ENCODE measurements at places on chromosomes 16 and 17. TPM values are rescaled to one million over a fixed set of nuclear protein-coding genes. Genes with fewer than 3 reads are reported as not detected.

DNA sequence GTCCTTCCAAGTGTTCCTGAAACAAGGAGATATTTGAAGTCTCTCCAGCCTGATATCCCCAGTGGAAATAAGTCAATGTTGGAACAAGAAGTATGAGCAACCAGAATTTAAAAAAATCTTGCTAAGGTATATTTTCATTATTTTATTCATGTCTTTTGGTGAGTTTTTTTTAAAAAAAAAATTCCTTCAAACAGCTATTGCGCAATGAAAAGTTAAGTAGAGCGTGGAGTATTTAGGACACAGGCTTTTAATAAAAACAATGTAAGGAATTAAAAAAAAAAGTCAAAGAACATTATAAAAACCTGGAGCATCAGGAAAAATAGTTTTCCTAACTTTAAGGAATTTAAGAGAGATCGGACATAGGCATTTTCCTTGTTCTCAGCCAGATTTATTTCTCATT, 940.4 kb downstream of the KCNJ2 start:
- DNase-seq: no peak

DNA sequence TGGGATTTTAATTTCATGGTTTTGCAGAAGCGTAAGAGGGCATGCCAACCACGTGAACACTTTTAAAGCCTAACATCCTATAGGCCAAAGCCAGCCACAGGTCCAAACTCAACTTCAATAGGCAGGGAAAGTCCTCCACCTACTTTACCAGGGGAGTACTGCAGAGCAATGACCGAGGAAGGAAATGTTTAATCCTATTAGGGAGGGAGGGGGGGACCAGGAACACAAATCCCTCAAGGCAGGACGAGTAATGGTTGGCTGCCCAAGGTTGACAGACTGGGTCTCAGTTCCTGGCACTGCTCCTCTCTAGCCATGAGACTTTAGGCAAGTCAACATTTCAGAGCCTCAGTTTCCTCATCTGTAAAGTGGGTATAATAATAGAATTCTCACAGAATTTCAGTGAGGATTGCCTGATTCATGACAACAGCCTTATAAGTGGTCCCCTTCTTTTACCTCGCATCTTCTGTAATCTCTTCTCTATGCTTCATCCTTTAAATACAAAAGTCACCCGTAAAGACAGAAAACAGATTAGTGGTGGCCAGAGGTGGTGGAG, 315.8 kb downstream of the HAPSTR1 start:
- DNase-seq: no peak

DNA sequence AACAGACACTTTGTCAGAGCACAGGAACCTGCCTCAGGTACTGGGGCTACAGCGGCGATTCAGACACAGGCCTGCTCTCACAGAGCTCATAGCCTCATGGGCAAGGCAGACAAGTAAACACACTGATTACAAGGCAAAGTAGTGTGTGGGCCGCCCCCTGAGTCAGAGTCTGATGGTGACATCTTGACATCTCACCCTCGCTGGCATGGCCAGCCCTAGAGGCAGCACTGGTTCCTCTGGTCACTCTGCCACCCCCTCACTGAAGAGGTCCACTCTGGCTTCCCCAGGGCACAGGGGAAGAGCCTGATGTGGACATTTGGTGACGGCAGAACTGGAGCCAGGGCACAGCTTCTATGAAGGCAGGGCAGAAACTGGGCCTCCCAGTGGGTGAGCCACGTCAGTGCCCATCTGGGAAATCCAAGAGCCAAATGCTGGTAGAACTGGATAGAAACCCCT, 32.9 kb upstream of the TOB1 start:
- no peak for DNase-seq

DNA sequence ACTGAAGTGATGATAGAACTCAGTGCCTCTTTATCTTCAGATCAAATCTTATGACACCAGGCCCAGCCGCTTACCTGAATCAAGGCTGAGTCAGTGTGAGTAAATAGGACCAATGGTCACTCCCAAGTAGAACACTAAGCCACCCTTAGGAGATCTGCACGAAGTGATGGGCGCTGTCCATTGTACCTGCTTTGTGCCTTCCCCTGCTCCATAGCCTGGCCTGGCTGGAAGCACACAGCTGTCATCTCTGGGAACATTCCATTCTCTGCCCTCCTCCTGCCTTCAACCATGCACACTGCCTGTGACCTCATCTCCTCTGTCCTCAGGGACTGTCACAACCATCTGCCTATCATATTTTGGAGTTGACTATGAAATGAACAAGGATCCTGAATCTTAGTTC, 279.5 kb upstream of the ASIC2 start:
- no peak for DNase-seq

Gene MTSS2
- total RNA-seq: 74.1 TPM

Gene SRR
- total RNA-seq: 41.2 TPM

Gene KRTAP4-5
- not detected for total RNA-seq

Gene KRT27
- not detected for total RNA-seq

Gene TIGD7
- 7.0 TPM for total RNA-seq

Gene STAT5B
- 30.9 TPM for total RNA-seq
